Putamen (tissue), 1 donor: ENCODE measurements at places on chromosomes 12 and 14.

- no peak for DNase-seq
Measured at GRCh38 chr12:31533470-31533869, 57.5 kb downstream of the DENND5B start.

- no peak for DNase-seq
Measured at GRCh38 chr12:13454991-13455777, 258.7 kb downstream of the EMP1 start.

DNA sequence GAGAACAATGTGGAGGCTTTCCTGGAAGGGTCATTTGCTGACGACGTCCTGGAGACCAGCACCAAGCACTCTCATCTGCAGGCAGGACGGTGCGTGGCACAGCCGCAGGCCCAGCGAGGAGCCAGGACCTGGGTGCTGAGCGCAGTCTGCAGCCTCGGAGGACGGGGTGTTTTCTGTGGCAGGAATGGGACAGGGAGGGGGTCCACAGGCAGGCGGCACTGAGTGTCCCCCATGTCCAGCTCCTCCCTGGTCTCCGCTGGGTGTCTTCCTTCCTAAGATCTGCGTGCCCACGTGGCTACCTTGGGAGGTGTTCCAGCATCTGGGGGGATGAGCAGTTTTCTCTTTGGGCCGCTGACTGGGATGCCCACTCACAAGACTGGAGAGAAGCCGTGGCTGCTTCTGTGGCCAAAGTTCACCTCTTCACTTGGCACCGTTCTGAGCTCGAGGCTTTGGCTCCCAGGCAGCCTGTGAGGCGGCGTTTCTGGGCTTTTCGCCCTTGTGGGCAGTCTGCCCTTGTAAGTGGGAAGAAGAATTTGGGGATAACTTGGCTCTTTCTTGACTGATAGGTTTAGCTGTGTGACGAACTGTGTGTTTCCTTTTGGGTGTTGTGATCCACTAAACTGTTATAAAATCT, 72.2 kb downstream of the NOC4L start:
- no peak for DNase-seq

DNA sequence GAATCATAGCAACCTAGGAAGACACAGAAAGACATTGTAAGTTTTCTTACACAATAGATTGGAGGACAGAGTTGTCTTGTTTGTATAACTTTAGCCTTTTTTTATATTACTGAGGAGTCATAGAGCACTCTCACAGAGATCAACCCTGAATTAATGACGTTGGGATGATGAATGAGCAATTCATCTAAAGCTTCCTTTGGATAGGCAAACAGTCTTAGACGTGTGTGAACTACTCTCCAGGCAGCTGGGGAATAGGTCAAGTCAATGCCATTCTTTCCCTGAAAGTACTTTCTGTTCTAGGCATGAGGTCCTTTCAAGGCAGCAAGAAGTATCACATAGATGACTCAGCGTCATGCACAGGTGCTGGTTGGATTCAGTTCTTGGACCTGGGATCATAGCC, 369.1 kb upstream of the NOVA1 start:
- no peak for DNase-seq

DNA sequence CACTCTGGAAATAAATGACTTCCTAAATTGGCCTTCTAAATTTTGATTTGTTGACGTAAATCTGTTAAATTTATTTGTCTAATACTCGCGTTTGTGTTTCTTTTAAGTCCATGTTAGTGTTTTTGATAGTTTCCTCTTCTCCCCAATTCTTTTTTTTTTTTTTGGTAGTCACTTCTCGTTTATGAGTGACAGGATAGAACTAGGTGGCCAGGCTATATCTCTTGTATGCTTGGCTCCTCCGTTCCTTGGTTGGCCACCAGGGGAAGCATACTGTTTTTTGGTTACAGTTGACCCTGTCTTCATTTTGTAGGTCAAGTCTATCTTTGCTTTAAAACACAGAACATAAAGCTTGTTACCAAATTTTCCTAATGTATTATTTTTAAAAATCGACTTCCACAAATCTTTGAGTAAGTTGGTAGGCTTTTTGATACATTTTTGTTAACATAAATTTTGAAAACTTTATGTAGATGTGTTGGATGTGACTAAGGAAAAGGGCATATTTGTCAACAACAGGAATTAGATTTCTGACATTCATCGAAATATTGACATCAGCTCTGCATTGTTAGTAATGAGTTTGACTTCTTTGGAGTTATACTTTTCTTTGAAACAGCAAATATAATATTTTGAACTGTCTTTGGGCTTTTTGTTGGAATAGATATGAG, 2.2 kb downstream of the RCOR1 start:
- DNase-seq: no peak
